Progenitor cell of endocrine pancreas (in vitro differentiated cells): ENCODE measurements at places on chromosomes 11 and 22.

DNA sequence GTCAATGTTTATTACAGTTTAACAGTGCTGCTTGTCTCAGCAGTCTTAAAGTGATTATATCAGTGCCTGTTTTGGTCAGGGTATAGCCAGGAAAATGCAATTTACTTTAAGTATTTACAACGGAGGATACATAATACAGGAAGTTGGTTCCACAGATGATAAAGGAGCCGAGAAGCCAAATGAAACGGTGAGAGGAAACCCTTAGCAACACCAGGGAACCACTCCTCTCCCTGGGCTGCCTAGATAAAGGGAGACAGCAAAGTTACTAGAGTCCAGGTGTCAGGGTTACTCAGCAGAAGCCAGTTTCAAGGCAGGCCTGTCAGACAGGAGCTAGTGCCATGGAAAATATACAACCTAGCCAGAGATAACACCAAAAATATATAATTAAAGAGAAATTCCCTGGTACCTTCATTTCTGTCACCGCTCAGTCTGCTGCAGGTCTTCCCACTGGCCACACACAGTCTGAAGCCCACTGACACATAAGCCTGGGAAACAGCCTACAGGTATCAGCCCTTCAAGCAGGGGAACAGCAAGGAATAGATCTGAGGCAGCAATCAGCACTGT, 55.5 kb downstream of the FAM76B start:
- no peak for DNase-seq

- no peak for DNase-seq
These were observed 26.7 kb downstream of the SERGEF start for GRCh38 chr11:17986007-17986710.

GRCh38 chr22:45526768-45527360, 24.2 kb downstream of the FBLN1 start:
- no peak for DNase-seq

DNA sequence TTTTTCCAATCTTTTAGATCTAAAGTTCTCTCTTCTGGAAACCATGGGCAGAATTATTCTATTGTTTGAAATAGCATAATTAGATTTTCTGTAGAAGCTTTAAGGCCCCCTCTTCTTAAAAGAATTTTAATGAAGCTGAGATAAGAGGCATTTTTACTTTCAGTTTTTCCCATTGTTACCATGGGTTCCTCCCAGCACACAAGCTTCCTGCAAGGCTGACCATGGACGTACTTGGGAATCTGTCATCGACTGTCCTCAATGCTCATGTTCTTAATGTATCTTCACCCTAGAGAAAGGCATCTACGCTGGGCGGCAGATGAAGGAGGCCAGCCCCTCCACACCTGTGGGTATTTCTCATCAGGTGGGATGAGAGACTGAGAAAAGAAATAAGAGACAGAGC, 11.1 kb downstream of the OR52K2 start:
- no peak for DNase-seq

- no peak for DNase-seq
These were observed 75.9 kb downstream of the BARX2 start for GRCh38 chr11:129451524-129451923.
